ENCODE measurements at places on chromosomes 13 and 19.

- DNase-seq: no peak
Measured at GRCh38 chr19:17933414-17934129, 757 bp downstream of the CCDC124 start.

DNA sequence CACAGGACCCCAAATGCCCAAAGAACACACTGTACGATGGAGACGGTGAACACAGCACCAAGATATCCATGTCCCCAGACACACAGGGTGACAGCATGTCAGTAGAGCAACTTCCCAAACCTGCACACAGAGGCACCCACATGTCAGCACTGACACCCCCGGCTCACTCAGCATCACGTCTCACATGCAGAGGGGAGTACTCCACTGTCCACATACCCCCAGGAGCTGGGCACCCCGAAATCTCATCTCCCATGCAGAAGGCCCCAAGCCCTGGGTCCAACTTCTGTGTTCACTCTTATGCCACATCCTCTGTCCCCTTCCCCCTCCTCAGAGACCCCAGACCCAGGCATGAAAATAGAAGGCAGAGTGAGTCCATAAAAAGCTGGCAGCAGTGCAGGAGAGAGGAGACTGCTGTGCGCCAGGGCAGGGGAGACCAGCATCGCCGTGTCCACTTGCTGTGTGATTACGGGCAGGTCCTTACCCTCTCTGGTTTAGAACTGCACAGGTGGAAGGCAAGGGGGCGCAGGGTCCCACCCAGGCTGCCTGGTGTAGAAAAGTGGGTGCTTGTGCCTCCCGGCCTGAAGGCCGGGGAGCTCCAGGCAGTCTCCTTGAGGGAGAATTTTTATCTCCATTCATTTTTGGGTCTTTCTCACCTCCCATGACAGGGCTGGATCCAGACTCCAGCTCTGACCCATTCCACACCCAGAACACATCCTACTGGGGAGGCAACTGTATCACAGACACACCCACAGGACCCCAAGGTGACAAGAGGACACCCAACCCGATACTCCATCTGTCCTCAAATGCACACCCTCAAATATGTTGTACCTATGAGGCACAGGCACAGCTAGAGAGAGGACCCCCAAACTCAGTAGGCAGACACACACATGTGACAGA lies 17.0 kb downstream of the ERFL start:
- DNase-seq: no peak

DNA sequence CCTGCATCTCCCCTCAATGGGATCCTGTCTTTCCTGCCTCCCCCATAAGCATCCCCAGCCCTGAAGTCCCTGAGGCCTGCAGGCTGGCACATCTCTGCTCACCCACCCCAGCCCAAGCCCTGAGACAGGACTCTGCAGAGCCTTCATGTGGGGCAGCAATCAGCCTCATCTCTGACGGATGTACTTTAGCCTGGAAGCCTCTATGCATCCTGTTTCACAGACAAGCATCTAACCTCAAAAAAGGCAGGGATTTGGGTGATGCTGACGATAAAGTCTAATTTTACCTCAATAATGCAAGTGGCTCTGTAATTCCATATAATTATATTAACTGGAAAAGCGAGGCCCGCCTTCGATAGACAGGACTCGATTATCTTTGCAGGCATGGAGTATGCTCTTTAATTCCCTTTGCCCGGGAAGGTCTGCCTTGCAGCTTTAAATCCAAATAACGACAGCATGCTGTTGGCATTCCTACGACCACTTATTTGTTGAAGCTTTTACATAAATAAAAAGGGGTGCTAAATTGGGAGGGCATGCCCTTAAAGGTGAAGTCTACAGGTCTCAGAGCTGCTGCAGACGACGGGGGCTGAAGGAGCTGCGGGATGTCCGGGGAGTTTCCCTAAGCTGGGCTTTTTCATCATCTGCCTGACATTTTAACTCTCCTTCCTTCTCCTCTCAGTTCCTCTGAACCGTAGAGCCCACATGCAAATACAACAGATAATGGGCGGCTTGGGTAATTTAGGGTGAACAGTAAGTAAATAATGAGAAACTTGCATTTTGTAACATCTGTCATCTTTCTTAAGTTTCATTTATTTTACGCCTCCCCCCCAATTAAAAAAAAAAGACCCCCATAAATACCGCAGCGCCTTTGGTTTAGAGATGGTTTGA lies 211.5 kb downstream of the URI1 start:
- DNase-seq: no peak

DNA sequence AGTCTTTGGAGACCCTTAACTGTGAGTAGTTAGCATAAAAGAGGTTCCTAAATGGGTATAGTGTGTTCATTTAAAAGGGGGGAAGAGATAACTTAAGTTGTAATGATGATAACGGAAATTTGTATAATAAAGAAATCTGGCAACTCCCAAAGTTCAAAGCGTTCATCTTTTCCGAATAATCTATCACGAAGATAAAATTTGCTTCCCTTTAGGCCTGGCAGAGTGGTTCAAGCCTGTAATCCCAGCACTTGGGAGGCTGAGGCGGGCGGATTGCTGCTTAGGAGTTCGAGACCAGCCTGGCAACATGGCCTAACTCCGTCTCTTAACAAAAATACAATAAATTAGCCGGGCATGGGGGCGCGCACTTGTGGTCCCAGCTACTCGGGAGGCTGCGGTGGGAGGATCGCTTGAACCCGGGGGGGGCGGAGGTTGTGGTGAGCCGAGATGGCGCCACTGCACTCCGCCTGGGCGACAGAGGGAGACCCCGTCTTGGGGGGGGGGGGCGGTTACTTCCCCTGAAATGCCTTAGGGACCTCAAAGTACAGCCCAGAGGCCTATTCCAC lies 934 bp downstream of the N4BP2L2 start:
- DNase-seq: no peak

DNA sequence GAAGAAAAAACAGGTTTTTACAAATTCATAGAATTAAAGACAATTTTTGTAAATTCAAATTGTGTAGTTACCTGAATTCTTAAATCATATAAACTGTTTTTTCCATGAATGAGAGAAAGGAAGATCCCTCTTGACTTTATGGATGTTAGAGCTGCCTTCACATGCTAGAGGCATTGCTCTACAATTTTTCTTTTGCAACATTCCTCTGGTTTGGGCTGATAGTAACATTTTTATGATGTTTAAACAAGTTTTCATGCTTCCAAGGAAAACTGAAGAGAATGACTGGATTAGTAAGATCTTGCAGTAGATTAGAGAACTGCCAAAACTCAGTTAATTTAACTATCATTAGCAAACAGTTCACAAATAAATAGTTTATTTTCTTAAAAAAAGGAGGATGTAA lies 250.6 kb downstream of the GPC6 start:
- no peak for DNase-seq

DNA sequence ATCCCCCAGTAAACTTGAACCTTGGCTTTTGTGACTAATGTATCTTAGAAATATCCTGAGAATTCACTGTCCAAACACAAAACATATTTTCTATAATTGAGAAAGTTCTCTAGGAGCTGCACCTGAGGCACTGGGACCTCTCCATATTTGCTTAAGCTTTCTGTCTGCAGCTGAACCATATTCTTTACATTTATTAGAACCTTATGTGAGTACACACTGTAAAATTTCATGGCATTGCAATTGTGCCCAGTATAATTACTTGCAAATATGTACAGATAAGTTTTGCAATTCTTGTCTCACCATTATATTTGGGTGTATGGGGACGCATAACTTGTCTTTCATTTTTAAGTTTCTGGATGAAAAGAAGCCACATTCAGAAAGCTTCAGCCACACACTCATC lies 280.7 kb upstream of the KLHL1 start:
- DNase-seq: no peak

GRCh38 chr19:28701491-28701890 lies 511.5 kb downstream of the UQCRFS1 start:
- no peak for DNase-seq

GRCh38 chr13:93249364-93250306 lies 23.0 kb downstream of the GPC6 start:
- no peak for DNase-seq

DNA sequence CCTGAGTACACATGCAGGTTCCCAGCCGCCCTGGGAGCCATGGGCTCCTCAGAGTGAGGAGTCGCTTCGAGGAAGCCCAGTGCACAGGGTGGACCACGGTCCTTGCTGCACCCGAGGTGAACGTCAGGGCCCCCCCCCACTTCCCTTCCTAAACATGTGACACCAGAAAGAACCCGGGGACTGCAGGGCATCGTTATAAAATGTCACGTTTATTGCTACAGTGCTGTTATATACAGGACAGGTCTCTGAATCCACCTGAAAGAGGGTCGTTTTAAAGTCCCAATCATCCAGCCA lies 3.8 kb upstream of the UQCR11 start:
- DNase-seq: no peak

DNA sequence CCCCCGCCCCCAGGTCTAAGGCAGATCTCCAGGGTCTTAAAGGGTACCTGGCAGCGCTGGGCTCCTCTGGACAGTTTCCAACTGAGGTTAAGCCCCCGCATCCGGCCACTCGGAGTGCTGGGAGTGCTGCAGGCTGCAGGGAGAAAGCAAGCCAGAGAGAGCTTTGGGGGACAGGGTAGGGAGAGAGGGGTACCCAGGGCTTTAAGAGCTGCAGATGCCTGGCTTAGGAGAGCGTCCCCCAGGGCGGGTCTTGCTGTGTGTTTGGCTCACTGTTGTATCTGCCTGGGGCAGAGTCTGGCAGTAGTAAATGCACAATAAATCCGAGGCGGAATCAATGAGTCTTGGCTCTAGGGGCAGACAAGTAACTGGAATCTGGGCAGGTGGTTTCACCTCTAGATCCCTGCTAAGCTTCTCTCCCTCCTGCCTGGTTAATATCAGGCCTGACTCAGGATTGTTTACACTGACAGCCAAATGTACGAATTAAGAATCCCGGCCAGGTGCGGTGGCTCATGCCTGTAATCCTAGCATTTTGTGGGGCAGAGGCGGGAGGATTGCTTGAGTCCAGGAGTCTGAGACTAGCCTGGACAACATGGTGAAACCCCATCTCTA lies 798 bp upstream of the COX6B2 start:
- DNase-seq: no peak

DNA sequence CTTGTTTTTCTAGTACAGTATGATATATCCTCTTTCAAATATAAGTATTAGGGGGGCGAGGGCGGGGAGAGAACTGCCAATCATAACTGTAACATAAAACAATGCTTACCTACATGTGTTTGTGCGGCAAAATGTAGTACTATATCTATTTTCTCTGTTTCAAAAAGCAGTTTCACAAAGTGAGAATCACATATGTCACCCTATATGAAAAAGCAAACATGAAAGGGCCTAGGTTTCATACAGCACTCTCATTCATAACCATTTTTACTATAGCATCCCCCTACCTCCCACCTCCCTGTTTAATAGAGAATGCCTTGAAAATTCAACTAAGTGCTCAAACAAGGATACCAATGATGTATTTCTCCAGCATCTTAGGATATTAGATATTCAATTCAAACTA lies 5.2 kb downstream of the TGDS start:
- DNase-seq: no peak

DNA sequence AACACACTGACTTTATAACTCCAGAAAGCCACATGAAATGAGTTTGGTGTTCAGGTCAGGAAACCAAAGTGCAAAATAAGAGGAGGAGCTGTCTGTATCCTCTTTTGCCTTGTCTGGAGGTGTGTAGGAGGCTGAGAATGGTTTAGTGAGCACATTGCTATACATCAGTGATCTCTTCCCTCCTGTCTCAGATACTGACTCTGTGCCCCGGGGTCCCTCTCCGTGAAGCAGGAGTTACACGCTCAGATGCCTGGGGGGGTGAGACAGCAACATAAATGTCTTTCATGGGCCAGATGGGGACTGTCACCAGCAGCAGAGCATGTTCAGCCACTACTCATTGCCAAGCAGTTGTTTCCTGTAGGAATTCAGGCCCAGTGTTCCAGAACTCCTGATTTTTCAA lies 285.4 kb downstream of the ATP8A2 start:
- no peak for DNase-seq

GRCh38 chr19:56949626-56950025 lies 109.1 kb upstream of the PEG3 start:
- DNase-seq: no peak

- no peak for DNase-seq
Measured at GRCh38 chr19:10009714-10010224, 535 bp downstream of the COL5A3 start.

- DNase-seq: no peak
Measured at GRCh38 chr19:7272856-7273578, 21.2 kb downstream of the INSR start.

- no peak for DNase-seq
Measured at GRCh38 chr19:33064458-33064791, 263 bp downstream of the RHPN2 start.

DNA sequence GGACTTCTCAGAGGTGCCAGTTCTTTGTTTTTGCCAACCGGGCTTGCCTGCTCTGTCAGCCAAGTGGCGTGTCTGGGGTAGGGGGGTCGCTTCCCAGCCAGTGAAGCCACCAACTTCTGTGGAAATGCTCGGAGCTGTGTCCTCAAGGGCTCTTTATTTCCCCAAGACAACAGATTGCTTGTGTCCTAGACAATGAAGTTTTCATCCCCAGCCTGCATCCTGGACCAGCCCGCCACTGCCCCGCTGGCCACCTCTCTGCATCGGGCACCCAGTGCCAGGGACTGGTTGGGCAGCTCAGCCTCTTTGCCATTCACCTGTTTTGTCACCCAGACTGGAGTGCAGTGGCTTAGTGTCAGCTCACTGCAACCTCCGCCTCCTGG lies 3.7 kb downstream of the RAB11B start:
- DNase-seq: no peak

- no peak for DNase-seq
Measured at GRCh38 chr13:99334221-99334620, 27.0 kb upstream of the GPR183 start.

DNA sequence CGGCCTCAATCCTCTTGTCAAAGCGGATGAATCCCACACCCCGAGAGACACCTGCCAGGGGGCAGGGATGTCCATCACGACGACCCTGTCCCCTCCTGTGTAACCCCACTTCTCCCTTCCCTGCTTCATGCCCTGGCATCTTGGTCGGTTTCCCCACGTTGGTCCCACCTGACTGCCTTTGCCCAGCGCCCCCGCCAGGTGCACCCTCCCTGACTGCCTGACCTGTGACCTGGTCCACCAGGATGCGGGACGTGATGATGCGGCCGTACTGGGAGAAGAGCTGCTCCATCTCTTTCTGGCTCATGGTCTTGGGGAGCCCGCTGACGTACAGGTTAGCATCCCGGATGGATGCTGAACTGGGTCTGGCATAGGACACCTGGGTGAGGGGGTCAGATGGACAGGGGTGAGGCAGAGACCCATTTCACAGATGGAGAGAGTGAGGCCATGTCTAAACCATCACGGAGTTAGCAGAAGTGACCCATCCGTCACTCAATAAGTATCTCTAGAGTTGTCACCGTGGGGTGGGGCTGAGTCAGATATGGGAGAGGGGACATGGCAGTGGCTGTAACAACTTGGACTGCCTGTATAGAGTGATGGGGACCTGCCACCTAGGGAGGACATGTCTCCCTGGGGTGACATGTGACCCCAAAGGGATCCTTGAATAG lies 22.5 kb downstream of the ELAVL3 start:
- DNase-seq: no peak

Measured in NCI-H524 treated with DMSO at 0.1 percent for 48 hours (cell line).